Brain pericyte (primary cell): ENCODE measurements at places on chromosomes 3 and 15.

GRCh38 chr15:69616558-69616957, 163.9 kb downstream of the RPLP1 start:
- DNase-seq: no peak

GRCh38 chr3:13049400-13049799, 23.8 kb downstream of the IQSEC1 start:
- DNase-seq: no peak

- DNase-seq: no peak
Measured at GRCh38 chr15:40290545-40290917, 7.7 kb upstream of the ANKRD63 start.

DNA sequence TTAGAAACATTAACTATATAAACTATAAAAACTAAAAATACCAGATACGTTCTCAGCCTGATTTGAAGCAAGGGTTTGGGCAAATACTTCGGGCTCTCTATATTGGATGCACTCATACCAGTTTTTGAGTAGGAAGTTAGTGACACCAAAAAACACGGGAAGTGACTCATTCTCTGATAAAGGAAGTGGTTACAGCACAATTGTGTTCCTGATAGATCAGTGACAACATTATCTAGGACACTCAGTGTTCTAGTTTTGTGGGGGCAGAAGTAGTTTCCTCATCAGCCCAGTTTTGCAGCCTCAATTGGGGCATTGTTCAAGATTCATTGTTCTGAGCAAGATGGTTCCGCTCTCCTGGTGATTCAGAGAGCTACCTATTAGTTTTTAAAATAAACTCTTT, 469.6 kb upstream of the DPPA4 start:
- no peak for DNase-seq

- no peak for DNase-seq
Measured at GRCh38 chr3:113124256-113124830, 87.0 kb upstream of the BOC start.

GRCh38 chr3:117887901-117888300, 1146.7 kb downstream of the IGSF11 start:
- no peak for DNase-seq

- no peak for DNase-seq
Measured at GRCh38 chr3:88921986-88922385, 185.4 kb upstream of the EPHA3 start.

GRCh38 chr3:24493746-24494617, 668 bp downstream of the THRB start:
- DNase-seq: no peak

- no peak for DNase-seq
Measured at GRCh38 chr3:101124125-101124524, 130.9 kb upstream of the ABI3BP start.

DNA sequence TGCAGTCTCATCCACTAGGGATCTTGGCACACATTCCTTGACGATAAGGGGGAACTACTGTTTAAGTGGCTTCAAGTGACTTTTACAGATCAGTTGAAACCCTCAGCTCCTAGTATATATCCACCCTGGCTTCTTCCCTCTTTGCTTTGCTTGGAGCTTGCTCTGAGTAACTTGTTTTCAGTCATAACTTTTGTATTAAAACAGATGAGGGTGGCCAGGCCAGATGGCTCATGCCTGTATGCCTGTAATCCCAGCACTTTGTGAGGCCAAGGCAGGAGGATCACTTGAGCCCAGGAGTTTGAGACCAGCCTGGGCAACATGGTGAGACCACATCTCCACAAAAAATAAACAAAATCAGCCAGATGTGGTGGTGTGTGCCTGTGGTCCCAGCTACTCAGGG, 42.4 kb downstream of the EOMES start:
- no peak for DNase-seq

GRCh38 chr3:195171093-195171873, 99.7 kb downstream of the XXYLT1 start:
- no peak for DNase-seq

GRCh38 chr3:194003114-194004057, 132.6 kb upstream of the HES1 start:
- peak; percentile 47 for DNase-seq

DNA sequence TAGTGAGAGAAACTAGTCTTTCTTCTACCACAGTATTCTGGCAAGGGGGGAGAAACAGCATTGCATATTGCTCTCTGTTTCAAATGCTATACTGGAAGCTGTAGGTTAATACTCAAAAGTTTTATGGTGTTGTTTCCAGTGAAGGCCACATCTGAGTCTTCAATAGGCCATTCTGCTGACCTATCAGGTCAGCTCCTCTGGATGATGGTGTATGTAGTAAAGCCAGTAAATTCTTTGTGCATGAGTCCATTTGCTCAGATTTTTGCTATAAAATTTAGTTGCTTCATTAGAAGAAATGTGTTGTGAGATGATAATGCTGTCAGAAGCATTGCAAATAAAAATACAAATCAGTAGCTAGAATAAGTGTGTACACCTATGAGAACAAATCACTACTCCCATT, 64.9 kb upstream of the RBMS3 start:
- DNase-seq: no peak

GRCh38 chr15:101055411-101055810, 136.3 kb downstream of the LRRK1 start:
- no peak for DNase-seq

DNA sequence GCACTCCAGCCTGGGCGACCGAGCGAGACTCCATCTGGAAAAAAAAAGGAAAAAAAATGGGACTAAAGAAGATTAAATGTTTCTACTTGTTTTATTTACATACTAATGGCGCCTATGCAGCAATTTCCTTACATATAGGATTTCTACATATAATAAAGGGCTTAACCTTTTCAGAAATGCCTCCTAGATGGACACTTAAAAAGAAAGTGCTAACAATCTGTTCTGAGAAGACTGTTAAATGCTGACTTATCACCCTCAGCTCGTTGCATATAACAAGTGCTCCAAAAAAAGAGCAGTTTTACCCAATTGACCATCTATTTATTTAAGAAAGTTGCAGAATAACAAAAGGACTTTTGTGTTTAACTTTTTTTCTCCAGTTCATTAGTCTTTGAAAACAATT, 32.7 kb downstream of the DENND4A start:
- DNase-seq: no peak

GRCh38 chr15:85168642-85169173, 187.1 kb downstream of the PDE8A start:
- no peak for DNase-seq

- no peak for DNase-seq
Measured at GRCh38 chr15:70341566-70341965, 243.8 kb upstream of the TLE3 start.

- no peak for DNase-seq
Measured at GRCh38 chr3:83928903-83929302, 1029.9 kb upstream of the CADM2 start.

DNA sequence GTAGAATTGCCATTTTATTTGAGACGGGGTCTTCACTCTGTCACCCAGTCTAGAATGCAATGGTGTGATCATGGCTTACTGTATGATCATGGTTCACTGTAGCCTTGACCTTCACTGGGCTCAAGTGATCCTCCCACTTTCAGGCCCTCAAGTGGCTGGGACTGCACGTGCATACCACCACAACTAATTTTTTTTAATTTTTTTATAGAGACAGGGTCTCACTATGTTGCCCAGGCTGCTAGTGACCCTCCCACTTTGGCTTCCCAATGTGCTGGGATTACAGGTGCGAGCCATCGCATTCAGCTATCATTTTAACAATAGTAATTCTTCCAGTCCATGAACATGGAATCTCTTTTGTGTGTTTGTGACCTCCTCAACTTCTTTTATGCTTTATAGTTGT, 11.9 kb downstream of the EPM2AIP1 start:
- DNase-seq: no peak

GRCh38 chr3:14125193-14126016, 553 bp downstream of the TMEM43 start:
- no peak for DNase-seq

GRCh38 chr3:5092018-5092417, 30.1 kb upstream of the ARL8B start:
- DNase-seq: no peak

GRCh38 chr3:141147657-141148056, 84.0 kb upstream of the PXYLP1 start:
- DNase-seq: no peak

DNA sequence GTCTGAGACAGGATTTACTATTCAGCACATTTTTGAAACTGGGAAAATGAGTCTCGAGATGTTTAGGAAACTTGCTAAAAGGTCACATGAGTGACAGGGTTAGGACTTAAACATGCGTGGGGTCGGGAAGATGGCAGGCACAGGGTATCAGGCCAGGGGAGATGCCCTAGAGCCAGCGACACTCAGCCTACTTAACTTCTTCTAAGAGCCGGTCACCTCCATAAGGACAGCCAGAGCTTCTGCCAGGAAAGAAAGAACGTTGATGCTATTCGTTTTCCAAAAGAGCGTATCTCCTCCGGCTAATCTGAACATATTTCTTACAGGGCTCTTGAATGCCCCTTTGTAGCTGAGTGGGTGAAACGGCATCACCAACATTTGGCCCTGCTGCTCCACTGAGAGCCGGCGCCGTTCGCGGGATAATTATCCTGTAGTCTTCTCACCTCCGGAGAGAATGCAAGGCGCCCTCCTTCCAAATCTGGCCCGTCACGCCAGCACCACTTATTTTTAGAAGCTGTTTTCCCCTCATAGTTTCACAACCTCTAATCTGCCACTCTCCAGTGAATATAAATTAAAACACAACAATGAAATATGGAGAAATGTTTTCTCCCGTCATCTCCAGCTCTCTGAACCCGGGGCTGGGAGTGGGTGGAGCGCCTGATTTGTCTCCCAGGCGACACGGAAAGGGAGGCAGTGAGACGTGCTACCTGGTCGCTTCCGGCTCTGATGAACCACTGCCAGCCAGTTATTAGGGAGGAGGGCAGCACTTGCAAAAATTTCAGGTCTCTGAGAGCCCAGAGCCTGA, 58.5 kb downstream of the LIPC start:
- DNase-seq: no peak

DNA sequence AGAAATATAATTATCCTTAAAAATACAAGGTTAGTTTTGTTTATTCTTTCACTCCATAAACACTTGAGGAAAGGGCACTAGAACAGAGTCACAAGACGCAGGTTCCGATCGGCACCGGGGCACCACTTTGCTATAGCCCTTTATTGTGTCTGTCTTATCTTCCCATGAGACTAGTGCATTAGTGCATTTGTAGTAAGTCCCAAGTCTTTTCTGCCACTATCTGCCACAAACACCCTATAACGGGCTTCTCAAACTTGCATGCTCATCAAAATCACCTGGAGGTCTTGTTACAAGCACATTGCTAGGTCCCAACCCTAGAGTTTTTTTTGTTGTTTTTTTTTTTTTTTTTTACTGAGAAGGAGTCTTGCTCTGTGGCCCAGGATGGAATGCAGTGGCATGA, 213.1 kb downstream of the FOXP1 start:
- DNase-seq: no peak

GRCh38 chr15:64247906-64248541, 85.2 kb upstream of the PPIB start:
- DNase-seq: peak; percentile 45

DNA sequence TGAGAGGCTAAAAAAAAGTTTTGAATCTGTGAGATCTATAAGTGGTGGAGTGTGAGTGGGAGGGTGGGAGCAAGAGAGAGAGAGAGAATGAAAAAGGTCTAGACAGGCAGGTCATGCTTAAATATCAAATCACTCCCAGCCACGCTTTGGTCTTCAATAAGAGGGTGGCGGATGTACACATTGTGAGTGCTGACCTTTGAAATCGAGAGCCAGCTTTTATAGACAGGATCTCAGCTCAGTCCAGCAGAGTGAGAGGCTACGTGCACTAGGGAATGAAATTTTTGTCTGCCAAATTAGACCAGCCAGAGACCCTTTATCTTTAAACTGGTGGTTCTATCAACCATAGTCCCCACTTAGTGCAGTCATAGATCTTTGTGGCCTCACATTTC, 342.3 kb upstream of the PROK2 start:
- no peak for DNase-seq

GRCh38 chr15:59169251-59169708, 37.4 kb upstream of the LDHAL6B start:
- no peak for DNase-seq

DNA sequence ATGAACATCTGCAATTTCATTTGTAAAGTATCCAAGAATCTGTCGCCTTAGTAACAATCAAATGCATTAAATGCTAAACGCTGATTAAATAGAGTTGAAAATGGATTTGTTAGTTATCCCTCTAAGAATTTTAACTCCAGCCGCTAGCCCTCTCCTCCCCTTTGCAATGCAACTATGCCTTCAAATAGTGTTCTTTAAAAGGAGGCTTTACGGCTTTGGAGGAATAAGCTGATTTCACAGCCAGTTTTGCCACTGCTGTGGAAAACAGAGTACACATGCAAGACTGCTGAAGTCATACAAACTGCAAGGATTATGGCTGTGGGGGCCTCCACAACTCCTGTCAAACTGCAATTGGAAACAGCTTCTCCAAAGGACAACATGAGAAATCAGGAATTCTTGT, 89.2 kb downstream of the CERS3 start:
- DNase-seq: no peak

DNA sequence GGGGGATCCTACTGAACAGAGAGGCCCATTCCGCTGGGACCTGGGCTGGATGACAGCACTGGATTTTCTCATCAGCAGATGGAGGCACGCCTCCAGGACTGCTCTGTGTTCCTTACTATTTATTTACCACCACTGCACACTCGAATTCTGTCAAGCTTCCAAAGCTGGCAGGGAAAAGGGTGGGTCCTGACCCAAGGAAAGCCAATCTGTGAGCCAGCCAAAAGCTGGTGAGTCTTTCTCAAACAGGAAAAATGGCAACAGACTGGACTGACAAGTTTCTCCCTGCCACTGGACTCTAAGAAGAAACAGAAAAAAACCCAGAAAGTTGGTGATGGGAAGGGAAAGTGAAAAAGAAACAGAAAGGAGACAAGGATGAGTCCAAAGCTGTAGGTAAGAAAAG, 37.8 kb downstream of the CD47 start:
- no peak for DNase-seq

GRCh38 chr3:144148356-144148755, 176.7 kb downstream of the DIPK2A start:
- DNase-seq: no peak
